ENCODE measurements at places on chromosomes 2 and 18.
A peak's percentile ranks its signal among the peaks of the same experiment; 100 is the strongest.

- DNase-seq: peak; percentile 38
Measured at GRCh38 chr2:150120326-150120955, 367.0 kb downstream of the RND3 start.

- DNase-seq: no peak
Measured at GRCh38 chr2:144583741-144584453, 64.0 kb upstream of the ZEB2 start.

DNA sequence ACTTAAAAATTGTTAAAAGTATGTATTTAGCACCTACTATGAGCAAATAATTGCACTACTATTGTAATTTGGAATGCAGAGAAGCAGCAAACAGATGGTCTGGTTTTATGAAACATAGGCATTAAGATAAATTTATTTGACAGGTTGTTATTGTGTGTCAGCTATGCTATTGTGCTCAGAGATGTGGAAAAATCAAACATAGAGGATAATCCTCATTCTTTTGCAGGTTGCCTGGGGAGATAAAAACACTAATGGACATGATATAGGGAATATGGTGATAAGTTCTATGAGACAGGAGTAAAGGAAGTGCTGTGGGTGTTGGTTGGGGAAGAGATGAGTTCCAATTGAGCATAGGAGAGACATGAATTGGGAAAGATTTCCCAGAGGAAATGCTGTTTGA lies 71.3 kb downstream of the PPP1R1C start:
- no peak for DNase-seq

DNA sequence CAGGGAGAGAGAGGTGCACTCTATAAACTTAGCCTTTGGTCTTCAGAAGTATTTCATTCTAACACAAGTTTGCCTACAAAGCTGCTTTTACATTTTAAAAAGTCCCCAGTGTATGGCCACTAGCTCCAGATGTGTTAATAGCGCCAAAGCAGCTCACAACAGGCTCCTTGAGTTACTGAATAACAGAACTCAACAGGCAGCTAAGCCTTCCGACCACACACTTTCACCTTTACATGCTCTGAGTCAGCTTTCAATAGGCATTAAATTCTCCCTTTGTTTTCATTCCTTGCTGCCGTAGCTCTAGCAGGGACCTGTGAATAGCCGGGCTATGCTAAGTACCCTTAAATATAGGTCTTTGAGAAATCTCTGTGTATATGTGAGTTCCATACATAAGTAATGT lies 262.8 kb upstream of the PARD3B start:
- peak; percentile 76 for DNase-seq

- no peak for DNase-seq
Measured at GRCh38 chr2:26052740-26053139, 18.9 kb downstream of the RAB10 start.

GRCh38 chr2:8018956-8019355 lies 662.9 kb upstream of the ID2 start:
- no peak for DNase-seq

- no peak for DNase-seq
Measured at GRCh38 chr2:199136681-199137080, 321.1 kb downstream of the SATB2 start.
